ENCODE measurements at places on chromosomes 12 and 14. TPM values are rescaled to one million over a fixed set of nuclear protein-coding genes. Genes with fewer than 3 reads are reported as not detected.

GRCh38 chr14:81342850-81343580 lies 57.1 kb downstream of the STON2 start:
- DNase-seq: no peak

DNA sequence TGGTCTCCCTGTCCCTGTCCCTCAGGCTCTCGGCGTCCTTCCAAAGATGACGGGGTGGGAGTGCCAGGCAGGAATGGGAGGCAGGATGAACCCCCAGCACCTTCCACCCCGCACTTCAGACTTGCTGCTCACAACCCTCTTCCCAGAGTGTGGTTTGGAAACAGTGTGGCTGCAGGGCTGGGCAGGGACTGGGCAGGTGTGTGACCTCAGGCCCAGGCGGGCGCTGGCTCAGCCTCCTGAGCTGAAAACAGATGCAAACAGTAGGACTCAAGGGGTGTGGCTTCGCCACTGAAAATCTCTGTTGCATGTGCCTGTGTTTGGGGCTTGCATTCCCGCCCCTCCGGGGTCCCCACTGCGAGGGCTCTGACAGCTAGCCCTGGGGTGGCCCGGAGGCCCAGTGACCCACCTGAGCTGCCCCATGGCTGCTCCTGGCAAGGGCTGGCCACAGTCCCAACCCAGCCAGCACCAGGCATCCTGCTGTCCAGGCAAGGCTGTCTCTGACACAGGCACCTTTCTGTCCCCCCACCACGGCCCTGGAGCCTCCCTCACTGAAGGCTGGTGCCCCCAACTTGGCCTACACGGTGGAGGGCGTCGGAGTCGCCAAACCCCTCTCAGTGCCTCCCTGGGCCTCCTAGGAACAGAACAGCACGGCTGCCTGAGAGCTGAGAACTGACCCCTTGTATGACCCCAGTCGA lies 46.1 kb downstream of the BEGAIN start:
- no peak for DNase-seq

DNA sequence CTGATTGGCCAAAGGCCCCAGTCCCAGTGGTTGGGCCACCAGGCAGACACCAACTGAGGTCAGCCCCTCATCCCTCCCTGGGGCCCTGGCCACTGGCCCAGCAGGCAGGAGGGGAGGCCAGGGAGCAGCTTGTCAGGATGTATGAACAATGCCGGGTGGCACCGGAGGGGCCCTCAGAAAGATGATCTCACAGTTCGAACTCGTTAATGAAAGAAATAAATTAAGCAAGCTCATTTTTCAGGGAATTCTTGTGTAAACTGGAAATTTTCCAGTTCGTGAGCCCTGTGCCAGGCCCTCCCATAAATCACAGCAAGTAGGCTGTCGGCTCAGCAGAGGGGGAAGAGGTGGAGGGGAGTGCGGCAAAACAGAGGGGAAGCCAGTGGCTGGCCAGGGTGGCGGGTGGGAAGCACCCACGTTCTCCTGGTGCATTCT lies 177.0 kb upstream of the VASH1 start:
- DNase-seq: peak; percentile 67

GRCh38 chr12:71469258-71469750 lies 29.7 kb downstream of the LGR5 start:
- DNase-seq: no peak

ITGA7 gene
- polyA plus RNA-seq: 22.3 TPM

Measured in right renal cortex interstitium (tissue), 3 donors.